ENCODE measurements at places on chromosomes 16 and 17.

GRCh38 chr17:72538901-72539352, 418.1 kb downstream of the SOX9 start:
- no peak for DNase-seq

- no peak for DNase-seq
Measured at GRCh38 chr17:42472709-42473521, 14.2 kb downstream of the ATP6V0A1 start.

GRCh38 chr17:80060644-80061043, 24.2 kb downstream of the CCDC40 start:
- no peak for DNase-seq

DNA sequence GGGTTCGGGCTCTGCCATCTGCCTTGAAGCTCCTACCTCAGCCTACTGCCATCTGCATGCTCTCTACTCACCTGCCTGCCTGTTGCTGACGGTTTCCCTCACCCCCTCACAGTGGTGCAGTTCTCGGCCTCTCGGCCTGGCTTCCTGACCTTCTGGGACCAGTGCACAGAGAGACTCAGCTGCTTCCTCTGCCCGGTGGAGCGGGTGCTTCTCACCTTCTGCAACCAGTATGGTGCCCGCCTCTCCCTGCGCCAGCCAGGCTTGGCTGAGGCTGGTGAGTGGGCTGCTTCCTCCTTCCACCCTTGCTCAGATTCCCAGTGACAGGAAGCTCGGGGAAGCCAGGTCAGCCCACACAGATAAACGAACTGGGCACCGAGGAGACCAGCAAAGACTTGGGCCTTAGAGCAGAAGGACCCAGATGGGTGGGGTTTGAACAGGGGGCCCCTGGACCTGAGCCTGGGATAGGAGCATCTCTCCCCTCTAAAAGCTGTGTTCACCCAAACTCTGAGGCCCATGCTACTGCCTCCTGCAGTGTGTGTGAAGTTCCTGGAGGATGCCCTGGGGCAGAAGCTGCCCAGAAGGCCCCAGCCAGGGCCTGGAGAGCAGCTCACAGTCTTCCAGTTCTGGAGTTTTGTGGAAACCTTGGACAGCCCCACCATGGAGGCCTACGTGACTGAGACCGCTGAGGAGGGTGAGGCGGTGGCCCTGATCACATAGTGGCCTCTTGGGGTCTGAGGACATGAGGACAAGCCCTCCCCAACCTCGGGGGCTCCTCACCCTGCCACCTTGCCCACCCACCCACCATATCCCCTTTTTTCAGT, 16.4 kb downstream of the RIPOR1 start:
- DNase-seq: no peak

DNA sequence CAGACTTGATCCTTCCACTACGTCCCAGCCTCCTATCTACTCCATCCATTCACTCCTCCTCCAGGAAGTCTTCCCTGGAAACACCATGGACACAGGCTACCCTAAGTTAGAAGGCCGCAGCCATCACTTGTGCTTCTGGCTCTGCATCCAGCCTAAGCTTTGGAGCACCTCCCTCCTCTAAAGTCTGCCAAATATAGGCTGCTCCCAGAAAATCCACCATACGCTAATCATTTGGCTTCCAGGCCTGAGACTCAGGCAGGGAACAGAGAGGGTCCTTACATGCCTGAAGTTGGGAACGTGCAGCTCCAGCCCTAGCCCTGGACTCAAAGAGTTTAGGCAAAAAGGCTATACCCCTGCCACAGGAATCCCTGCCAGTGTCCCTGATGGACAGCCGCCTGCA, 6.7 kb downstream of the PCGF2 start:
- no peak for DNase-seq

GRCh38 chr17:69815406-69815805, 259.6 kb upstream of the KCNJ16 start:
- DNase-seq: no peak

- no peak for DNase-seq
Measured at GRCh38 chr16:85698935-85699558, 10.3 kb upstream of the GINS2 start.

- no peak for DNase-seq
Measured at GRCh38 chr17:81523402-81524038, 4.7 kb upstream of the FSCN2 start.

GRCh38 chr17:59888145-59888750, 4.5 kb downstream of the TUBD1 start:
- no peak for DNase-seq

DNA sequence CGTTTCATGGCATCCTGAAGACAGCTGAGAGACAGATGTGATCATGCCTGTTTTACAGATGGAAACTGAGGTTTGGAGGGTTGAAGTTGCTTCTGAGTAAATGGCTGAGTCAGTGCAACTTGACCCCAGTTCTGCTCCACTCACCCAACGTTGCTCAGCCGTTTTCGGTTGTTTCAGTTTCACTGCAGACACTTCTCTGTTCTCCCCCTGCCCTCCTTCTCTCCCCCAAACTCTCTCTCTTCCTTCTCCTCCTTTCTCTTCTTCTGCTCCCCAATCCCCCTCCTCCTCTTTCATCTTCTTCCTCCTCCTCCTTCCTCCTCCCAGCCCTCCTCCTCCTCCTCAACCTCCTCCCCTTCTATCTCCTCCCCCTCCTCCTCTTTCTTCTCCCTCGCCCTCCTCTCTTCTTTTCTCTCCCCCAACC, 9.4 kb upstream of the CEP20 start:
- DNase-seq: peak; percentile 46

GRCh38 chr17:41512546-41513167, 6.0 kb downstream of the KRT15 start:
- DNase-seq: no peak

DNA sequence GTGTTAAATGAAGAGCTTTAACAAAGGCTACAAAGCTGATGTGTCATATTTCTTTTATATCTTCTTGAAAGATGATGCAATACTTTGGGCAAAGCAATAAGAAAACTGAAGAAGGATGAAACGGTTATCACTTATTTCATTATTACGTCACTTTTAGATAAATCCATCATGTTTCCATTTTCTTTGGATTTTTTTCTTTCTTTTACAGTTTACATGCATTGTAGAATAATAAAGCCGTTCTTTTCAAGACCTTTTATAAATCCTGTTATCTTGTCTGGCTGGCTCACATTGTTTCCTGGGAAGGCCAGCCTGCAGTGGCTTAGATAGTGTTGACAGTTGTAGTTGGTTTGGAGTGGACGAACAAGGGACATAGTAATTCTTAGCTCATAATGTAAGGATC, 28.9 kb downstream of the TANC2 start:
- no peak for DNase-seq

- DNase-seq: no peak
Measured at GRCh38 chr16:66426112-66427035, 721 bp upstream of the BEAN1 start.

DNA sequence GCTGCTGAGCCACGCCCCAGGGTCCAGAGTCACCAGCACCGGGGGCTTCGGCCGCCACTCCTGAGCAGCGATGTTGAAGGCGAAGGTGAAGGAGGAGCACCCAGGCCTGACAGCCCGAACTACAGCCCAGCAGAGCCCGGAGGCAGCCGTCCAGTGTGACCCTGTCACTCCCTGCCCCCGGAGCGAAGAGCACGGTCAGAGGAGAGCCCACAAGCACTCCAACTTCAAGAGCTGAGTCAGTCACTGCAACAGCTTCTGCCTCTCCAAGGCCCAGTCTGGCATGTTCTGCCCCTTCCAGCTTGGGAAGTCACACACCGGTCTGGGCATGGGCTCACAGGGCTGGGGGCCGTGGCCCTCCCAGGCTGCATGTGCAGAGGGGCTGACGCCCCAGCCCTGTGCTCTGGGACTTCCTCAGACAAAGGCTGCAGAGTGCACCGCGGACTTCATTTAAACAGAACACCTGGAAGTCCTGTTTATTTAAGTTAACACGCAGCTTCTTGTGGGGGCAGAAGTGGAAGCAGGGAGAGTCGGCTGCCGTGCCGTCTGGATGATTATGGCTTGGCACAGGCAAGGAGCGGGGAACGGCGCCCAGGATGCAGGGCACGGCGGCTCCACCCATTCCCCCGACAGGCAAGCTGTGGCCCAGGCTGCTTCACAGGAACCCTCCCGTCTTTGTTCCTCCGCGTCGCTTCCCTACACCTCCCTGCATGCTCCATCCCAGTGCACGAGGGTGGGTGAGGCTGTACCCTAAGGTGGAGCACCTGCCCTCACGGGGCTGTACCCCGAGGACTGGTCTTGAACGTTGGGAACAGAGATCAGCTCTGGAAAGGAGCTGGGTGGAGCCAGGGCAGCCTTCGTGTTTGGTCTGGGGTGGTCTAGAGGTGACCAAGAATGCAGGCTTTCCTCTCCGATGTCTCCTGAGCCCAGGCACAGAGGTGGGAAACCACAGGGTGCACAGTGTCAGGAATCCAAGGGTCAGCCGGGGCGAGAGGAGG, 68.9 kb upstream of the METRNL start:
- DNase-seq: no peak

DNA sequence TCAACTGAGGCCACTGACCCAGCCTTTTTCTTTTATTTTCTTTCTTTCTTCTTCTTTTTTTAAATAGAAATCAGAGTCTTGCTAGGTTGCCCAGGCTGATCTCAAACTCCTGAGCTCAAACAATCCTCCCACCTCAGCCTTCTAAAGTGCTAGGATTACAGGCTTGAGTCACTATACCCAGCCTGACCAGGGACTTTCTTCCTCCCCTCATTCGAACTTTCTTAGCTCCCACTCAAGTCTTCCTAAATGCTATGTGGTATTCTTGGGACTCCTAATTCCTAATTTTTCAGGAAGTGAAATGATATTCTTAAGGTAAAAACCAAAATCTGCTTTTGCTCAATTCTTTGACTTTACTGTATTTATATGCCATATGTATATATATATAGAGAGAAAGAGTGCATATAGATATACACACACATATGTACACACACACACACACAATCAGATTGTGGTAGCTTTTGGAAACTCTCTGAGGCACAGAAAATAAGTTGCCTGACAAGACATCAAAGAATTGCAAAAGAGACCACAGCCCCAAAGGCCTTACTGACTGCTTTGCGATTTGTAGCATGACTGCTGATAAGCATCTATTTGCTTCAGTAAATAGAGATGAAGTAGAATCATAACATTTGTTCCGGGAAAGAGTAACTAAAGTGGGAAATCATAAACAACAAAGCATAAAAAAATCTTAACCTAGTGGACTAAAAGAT, 9.5 kb upstream of the AMZ2 start:
- no peak for DNase-seq

- DNase-seq: no peak
Measured at GRCh38 chr17:45138911-45139532, 3.5 kb downstream of the ACBD4 start.

GRCh38 chr17:79051306-79051705, 23.3 kb upstream of the ENGASE start:
- no peak for DNase-seq

DNA sequence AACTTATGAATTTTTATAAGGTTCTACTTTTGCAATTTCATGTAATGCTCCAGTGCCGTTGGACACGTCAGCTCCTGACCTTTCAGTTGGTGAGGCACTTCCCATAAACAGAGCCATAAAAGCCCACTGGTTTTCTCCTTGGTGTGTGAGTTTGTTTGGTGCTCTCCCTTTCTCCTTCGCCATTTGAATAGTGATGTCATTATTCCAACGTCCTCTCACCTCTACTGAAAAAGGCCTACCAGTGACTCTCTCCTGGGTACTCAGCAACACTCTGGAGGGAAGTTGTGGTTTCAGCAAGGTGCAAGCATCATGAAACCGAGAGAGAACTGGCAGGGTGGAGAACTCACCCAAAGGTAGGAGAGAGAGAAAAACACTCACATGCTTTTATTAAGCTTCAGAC, 29.6 kb upstream of the HNF1B start:
- DNase-seq: peak; percentile 68

GRCh38 chr16:31134625-31135534, 647 bp downstream of the PRSS8 start:
- DNase-seq: no peak

DNA sequence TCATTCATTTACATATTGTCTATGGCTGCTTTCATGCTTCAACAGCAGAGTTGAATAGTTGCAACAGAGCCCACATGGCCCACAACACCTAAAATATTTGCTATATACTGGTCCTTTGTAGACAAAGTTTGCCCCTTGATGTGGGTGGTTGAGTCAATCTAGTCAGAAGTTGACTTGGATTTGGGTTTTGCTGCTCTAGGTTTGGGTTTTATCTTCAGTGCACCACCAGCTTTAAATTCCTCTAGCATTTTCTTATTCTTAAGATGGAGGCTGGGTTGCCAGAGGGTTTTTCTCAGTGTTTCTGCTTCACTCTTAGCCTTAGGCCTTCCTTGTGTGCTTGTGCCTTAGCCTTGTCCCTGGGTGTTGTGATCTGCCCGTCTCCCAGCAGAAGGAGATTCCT, 51.0 kb downstream of the CCDC182 start:
- DNase-seq: no peak

DNA sequence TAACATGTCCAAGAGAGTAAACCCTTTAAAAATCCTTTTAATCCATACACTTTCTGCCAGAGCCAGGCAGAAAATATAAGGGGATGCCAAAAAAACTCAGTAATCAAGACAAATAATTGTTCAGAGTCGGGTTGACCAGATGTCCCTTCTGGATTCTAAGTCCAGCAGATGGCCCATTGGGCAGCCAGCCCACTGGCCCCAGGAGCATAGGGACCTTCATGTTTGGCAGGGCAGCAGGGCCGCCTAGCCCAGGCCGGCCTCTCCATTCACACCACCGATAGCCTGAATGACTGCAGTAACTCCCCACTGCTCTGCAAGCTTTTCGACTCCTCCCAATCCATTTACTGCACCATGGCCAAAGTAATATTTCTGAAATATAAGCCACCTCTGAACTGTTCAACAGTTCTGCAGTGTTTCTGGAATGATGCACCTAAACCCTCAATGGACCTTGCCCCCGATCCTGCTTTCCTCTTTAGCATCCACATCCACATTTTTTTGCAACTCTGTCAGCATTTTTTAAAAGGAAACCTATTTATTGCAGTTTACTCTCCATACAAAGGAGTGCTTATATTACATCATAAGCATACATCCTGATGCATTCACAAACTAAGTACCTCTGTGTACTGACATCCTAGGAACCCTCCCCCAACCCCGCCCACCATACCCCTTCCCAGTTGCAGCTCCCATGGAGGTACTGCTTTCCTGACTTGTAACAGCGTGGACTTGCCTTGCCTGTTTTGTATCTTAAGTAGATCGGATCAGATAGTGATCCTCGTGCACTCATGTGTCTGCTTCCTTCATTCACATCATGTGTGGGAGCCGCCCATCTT, 46.4 kb downstream of the LDHD start:
- no peak for DNase-seq

GRCh38 chr17:12459736-12460135, 206.0 kb upstream of the MYOCD start:
- no peak for DNase-seq
